GM23338 (cell line): ENCODE measurements at places on chromosomes 11 and 22. TPM values are rescaled to one million over a fixed set of nuclear protein-coding genes. Genes with fewer than 3 reads are reported as not detected.
A peak's percentile ranks its signal among the peaks of the same experiment; 100 is the strongest.

GRCh38 chr22:27668828-27669797 lies 132.4 kb downstream of the MN1 start:
- peak; percentile 7 for DNase-seq

The GAL gene
- 80.9 and 82.8 TPM in 2 replicates for total RNA-seq

DNA sequence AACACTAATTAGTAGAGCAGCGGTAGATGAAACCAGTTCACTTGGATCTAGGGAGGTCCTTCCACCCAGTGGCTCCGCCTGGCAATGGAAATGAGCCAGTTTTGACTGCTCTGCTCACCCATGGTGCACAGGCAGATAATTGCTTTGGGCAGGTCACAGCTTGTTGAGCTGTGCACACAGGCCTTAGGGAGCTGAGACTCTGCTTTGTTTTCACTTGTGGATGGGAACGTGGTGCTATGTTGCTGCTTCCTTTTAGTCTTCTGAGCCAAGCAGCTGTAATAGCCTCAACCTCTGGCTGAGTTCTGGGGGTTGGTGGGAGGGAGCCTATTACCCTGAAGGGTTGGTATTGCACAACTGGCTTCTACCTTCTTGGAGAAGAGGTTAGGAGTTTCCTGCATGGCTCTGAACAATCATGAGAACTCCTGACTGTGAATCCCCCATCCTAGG lies 262.3 kb upstream of the MTNR1B start:
- DNase-seq: no peak

The E2F8 gene
- 6.3 and 10.6 TPM in 2 replicates for total RNA-seq

- peak; percentile 40 for DNase-seq
Observed at GRCh38 chr22:42493393-42493792, 26.2 kb downstream of the RRP7A start.

DNA sequence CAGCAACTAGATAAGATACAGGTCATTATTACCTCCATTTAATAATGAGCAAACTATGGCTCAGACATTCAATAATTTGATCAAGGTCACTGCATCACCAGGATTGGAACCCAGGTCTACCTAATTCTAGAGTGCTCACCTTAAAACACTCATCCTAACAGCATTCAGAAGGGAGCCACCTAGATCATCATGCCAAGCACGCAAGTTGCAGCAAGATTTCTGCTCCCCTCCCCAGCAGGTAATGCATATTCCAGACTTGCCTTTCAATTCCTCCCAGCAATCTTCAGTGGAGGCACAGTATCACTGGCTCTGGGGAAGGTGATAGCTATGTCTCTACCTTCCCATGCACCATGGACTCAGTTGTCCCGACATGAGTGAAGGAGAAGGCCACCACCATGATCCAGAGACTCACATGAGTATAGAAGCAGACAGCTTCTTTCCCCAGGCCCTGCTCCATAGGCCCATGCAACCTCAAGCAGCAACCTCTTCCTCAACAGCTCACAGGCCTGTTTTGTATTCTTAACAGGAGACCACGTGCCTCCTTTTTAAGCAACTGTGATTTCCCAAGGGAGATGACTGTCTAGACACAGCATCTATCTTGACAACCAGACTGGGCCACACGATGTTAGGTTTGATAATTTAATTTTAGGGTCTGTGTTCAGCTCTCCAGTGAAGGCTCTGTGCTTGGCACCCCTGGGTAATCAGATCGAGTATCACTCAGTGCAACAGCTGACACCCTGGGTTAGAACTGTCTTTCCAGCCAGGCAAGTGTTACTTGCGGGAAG lies 36.4 kb downstream of the RAB30 start:
- DNase-seq: no peak

GRCh38 chr22:19862619-19863246 lies 8.1 kb upstream of the GNB1L start:
- no peak for DNase-seq
